Activated CD8-positive, alpha-beta T cell treated with anti-CD3 and anti-CD28 coated beads, Interleukin-2, amount 10 ng/mL, durations not matched to agents 7 days and 5 days (primary cell): ENCODE measurements at places on chromosomes 3 and 15. TPM values are rescaled to one million over a fixed set of nuclear protein-coding genes. Genes with fewer than 3 reads are reported as not detected.
A peak's percentile ranks its signal among the peaks of the same experiment; 100 is the strongest.

GRCh38 chr3:36988356-36988755 lies 4.6 kb downstream of the EPM2AIP1 start:
- H3K36me3 ChIP-seq: peaks cover 78% of the 10 kb centered on the region
- no peak for DNase-seq
- H3K4me1 ChIP-seq: peaks cover 39% of the 10 kb centered on the region

GRCh38 chr3:134903837-134904236 lies 108.8 kb downstream of the EPHB1 start:
- DNase-seq: no peak
- H3K4me1 ChIP-seq: peaks cover 6% of the 10 kb centered on the region
- H3K27ac ChIP-seq: no peak overlapping the region
- peaks cover 17% of the 10 kb centered on the region for H3K27me3 ChIP-seq

Gene FMN1
- not detected for total RNA-seq

DNA sequence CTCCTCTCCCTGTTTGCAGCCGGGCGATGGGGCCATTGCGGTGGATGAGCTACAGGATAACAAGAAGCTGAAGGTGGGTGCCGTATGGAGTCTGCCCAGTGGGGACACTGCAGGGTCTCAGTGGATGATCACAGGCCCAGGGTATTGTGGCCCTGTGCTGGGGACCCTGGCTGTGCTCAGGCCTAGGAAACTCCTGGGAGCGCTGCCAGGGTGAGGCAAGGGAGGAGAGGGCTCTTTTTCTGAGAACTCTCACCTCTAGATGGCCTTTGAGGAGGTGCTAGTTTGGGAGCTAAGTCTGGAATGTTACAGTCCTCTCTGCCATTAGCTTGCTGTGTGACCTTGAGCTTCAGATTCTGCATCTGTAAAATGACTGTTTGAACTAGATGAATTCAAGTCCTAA lies 16.4 kb downstream of the SLC24A1 start:
- no peaks in the 10 kb centered on the region for H3K27me3 ChIP-seq
- no peak overlapping the region for H3K27ac ChIP-seq
- peaks cover 10% of the 10 kb centered on the region for H3K4me1 ChIP-seq
- H3K36me3 ChIP-seq: no peaks in the 10 kb centered on the region

GRCh38 chr3:153209596-153209995 lies 47.6 kb downstream of the RAP2B start:
- no peaks in the 10 kb centered on the region for H3K27me3 ChIP-seq
- no peak for DNase-seq
- no peaks in the 10 kb centered on the region for H3K36me3 ChIP-seq
- H3K4me1 ChIP-seq: peaks cover 14% of the 10 kb centered on the region

GRCh38 chr3:134347551-134347950 lies 26.7 kb downstream of the AMOTL2 start:
- peaks cover 8% of the 10 kb centered on the region for H3K4me1 ChIP-seq
- peaks cover 20% of the 10 kb centered on the region for H3K27me3 ChIP-seq
- H3K27ac ChIP-seq: no peak overlapping the region

DNA sequence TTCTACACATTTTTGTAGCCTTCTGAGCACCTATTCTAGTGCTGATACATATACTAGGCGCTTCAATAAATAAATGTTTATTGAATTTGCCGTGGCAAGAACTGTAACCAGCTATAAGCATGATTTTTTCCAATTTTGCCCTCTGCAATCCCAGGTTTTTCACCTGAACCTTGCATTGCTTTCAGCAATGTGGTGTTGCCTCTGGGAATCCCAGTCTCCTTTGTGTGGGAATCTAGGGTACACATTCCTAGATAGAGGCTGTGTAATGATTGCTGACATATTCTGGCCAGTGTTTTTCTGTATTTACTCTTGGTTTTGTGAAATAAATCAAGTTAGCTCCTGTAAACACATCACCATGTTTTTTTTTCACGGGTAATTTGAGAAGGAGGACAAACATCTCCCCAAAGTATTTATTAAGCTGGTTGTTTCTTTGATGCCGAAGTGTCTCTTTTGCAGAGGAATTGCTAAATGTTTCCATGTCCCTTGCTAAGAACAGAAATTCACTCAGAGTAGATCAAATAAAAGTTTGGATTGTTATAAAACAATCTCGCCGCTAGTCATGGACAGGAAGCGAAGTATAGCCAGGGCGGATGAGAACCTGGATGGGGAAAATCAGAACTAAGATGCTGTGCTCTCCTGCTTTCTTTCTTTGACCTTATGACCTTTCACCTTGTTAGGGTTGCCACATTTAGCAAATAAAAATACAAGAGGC lies 1.2 kb downstream of the CFAP91 start:
- peaks cover 11% of the 10 kb centered on the region for H3K27me3 ChIP-seq
- H3K36me3 ChIP-seq: peaks cover 8% of the 10 kb centered on the region
- no peak for DNase-seq
- H3K4me1 ChIP-seq: peaks cover 38% of the 10 kb centered on the region

DNA sequence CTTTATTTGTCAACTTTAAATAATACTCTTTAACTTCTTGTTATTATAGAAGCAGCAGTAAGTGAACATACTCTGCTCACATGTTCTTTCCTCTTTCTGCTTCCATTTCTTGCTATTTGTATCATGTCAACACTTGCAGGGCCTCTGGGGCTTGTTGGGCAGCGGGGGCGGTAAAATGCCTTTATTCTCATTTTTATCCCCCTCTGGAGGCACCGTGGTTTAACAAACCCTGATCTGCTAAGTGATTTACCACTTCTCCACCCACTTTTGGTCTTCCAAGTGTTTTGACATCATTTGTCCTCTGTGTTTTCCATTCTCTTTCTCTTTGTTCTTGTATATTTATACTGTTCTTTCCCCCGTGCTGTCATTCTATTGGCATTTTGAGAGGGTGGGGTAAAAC lies 33.9 kb downstream of the SCN10A start:
- peaks cover 16% of the 10 kb centered on the region for H3K27me3 ChIP-seq
- no peaks in the 10 kb centered on the region for H3K4me1 ChIP-seq
- H3K4me3 ChIP-seq: no peak overlapping the region
- H3K27ac ChIP-seq: no peak overlapping the region
- H3K36me3 ChIP-seq: no peaks in the 10 kb centered on the region
- DNase-seq: no peak

DNA sequence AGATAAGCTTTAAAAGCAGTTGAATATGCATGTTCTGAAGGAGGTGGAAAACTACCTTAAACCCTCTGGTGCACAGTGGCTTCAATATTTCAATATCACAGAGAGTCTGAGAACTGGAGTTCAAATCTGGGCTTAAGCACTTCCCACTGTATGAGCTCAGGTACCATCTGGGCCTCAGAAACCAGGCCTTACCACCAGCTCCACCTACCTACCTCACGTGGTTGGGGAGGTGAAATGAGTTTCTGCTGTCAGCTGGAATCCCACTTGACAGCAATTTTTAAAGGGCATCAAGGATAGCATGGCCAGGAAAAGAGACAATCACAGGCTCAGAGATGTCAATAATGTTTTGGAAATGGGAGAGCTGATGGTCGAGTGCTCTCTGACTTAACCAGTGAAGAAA lies 5.0 kb downstream of the CHCHD4 start:
- DNase-seq: no peak
- no peak overlapping the region for H3K27ac ChIP-seq
- H3K4me3 ChIP-seq: no peak overlapping the region
- peaks cover 27% of the 10 kb centered on the region for H3K36me3 ChIP-seq

GRCh38 chr15:63231206-63231605 lies 41.8 kb downstream of the RAB8B start:
- H3K4me1 ChIP-seq: peaks cover 75% of the 10 kb centered on the region
- peak overlapping the region; percentile 70 for H3K27ac ChIP-seq
- peaks cover 35% of the 10 kb centered on the region for H3K36me3 ChIP-seq

DNA sequence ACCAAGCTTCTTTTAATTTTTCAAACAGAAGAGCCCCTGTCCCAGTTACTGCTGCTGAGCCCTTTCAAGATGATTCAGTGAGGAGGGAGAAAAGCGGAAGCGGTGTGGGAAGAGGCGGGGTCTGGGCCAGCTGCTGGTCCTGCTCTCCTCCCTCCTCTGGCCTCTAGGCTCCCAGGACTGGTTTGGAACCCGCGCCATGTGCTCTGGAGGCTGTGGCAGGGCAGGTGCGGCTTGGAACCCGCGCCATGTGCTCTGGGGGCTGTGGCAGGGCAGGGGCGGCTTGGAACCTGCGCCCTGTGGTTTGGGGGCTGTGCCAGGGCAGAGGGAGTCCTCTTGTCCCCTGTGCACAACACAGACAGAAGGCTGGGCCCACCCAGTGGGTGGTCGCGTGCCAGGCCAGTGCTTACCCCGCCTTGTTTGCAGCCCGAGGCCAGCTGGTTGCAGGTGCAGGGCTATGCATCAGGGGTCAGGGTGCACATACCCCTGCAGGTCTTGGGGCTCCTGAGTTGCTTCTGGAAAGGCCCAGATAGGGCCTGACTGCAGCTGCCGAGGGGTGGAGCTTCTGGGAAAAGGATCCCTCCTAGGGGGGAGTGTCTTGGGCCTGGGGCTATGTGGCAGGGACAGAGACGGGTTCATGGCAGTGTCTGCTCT lies 12.2 kb downstream of the ALG1L2 start:
- H3K4me3 ChIP-seq: peak overlapping the region; percentile 62
- peak; percentile 54 for DNase-seq
- no peaks in the 10 kb centered on the region for H3K36me3 ChIP-seq
- H3K4me1 ChIP-seq: peaks cover 42% of the 10 kb centered on the region
- H3K27me3 ChIP-seq: no peaks in the 10 kb centered on the region

Gene BFSP2
- total RNA-seq: 0.42 TPM

DNA sequence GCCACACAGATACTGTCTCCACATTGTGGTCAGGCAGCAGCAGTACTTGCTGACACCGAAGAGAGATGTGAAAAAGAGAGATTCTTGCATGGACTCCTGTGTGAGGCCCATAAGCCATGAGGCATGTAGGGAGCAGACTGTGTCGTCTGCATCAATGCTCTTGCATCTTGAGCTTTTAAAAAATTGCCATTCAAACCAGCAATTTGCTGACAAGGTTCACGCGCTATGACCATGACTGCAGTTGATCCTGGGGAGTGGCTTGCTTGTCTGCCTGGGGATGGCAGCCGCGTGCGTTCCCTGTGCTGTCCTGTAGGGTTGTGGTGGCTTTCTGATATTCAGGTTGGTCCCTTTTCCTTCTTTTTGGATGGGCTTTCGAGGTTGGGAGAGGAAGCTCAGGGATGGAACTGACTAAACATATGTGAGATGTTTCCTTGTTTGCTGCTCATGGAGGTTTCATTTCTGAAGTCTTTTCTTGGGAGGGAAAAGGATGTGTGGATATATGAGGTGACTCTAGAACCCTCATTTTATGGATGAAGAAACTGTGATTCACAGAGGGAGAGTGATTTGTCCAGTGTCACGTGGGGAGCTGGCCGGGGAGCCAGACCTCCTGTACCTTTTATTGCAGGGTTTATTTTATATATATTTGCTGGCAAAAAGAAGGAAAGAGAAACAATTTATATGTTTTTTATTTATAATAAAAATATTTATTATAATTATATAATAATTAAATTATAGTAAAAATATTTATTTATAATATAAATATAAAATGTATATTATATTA lies 48.6 kb downstream of the LPP start:
- no peak overlapping the region for H3K4me3 ChIP-seq
- no peak overlapping the region for H3K27ac ChIP-seq
- peaks cover 13% of the 10 kb centered on the region for H3K4me1 ChIP-seq
- peak; percentile 55 for DNase-seq
- H3K27me3 ChIP-seq: no peaks in the 10 kb centered on the region
- H3K36me3 ChIP-seq: peaks cover 21% of the 10 kb centered on the region

Gene ALAS1
- 57.7 TPM for total RNA-seq

- H3K4me3 ChIP-seq: no peak overlapping the region
- H3K27ac ChIP-seq: no peak overlapping the region
- peaks cover 13% of the 10 kb centered on the region for H3K27me3 ChIP-seq
- no peak for DNase-seq
These were observed 1.2 kb upstream of the DAZL start for GRCh38 chr3:16606398-16606797.

Gene FEZF2
- not detected for total RNA-seq

- no peaks in the 10 kb centered on the region for H3K4me1 ChIP-seq
- no peak overlapping the region for H3K27ac ChIP-seq
- no peak for DNase-seq
- no peak overlapping the region for H3K4me3 ChIP-seq
These were observed 318.4 kb downstream of the NR2F2 start for GRCh38 chr15:96648866-96649265.

Gene EHHADH
- 4.9 TPM for total RNA-seq

DNA sequence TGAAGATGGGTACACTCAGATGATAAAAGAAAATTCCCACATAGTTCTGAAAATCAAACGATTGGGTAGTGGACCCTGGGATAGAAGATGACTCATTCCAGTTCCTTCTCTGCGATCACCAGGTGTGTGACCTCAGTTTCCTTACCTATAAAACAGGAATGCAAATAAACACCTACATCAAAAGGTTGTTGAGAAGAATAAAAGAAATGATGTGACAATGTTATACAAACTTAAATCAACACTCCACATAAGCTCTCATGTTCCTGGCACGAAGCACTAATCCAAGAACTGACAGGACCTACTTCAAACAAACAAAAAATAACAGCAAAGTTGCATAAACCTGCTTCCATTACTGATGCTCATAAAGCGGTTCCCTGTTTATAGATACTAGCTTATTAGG lies 69.2 kb downstream of the RORA start:
- H3K36me3 ChIP-seq: no peaks in the 10 kb centered on the region
- no peak overlapping the region for H3K4me3 ChIP-seq
- H3K4me1 ChIP-seq: no peaks in the 10 kb centered on the region
- H3K27ac ChIP-seq: no peak overlapping the region
- H3K27me3 ChIP-seq: peaks cover 38% of the 10 kb centered on the region

- H3K36me3 ChIP-seq: no peaks in the 10 kb centered on the region
- no peak for DNase-seq
- H3K27me3 ChIP-seq: no peaks in the 10 kb centered on the region
- H3K27ac ChIP-seq: no peak overlapping the region
These were observed 493.9 kb upstream of the KCNMB2 start for GRCh38 chr3:178042376-178042775.

DNA sequence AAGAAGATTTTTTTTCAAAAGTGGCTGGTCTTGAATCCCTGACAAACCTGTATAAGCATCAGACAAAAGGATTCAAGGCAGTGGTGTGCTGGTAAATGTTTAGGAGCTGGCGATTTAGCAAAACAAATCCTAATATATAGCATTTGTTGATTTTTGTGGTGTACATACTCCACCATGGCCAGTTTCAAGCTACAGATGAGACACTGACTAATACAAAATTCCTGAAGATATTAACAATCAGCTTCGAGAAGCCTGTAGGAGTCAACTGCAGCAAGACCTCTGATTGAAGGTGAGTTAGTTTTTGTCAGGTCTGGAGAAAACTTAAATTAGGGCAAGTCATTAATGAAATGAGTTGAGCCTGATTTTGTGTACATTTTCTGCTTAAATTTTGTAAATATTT lies 6.7 kb downstream of the STRIT1 start:
- H3K27me3 ChIP-seq: peaks cover 2% of the 10 kb centered on the region
- H3K27ac ChIP-seq: no peak overlapping the region

Gene SLC22A14
- not detected for total RNA-seq

DNA sequence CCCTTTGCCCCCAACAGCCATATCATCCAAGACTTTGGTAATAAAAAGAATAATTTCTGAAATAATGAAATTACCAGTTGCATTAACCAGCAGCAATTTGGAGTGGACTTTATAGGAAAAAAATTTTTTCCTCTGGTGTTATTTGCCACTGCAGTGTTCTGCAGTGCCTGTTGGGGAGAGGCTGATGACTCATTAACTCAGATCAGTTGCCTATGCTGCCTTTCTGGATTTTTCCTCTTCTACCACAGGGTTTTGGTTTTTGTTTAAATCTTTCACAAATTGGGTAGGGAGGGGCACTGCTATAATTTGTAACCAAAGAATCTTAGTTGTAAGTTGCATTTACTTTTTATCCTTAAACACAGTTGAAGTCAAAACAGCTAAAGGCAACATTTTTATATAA lies 22.7 kb downstream of the ATP6V1A start:
- H3K27me3 ChIP-seq: no peaks in the 10 kb centered on the region
- no peak overlapping the region for H3K4me3 ChIP-seq
- no peak for DNase-seq
- H3K36me3 ChIP-seq: no peaks in the 10 kb centered on the region
- H3K27ac ChIP-seq: no peak overlapping the region

Gene GPR160
- 7.4 TPM for total RNA-seq
